ENCODE measurements at places on chromosomes 12 and 14. TPM values are rescaled to one million over a fixed set of nuclear protein-coding genes. Genes with fewer than 3 reads are reported as not detected.
A peak's percentile ranks its signal among the peaks of the same experiment; 100 is the strongest.

The IGF1 gene
- 1.6 TPM for total RNA-seq

The TMCC3 gene
- total RNA-seq: 0.83 TPM

The SMIM41 gene
- not detected for total RNA-seq

The RNASE4 gene
- 1.0 TPM for total RNA-seq

The CACNA2D4 gene
- total RNA-seq: 8.0 TPM

The CCDC196 gene
- not detected for total RNA-seq

The DCN gene
- total RNA-seq: not detected

The PTPRO gene
- total RNA-seq: 3.7 TPM

The TROAP gene
- 73.8 TPM for total RNA-seq

The TMEM19 gene
- 17.0 TPM for total RNA-seq

DNA sequence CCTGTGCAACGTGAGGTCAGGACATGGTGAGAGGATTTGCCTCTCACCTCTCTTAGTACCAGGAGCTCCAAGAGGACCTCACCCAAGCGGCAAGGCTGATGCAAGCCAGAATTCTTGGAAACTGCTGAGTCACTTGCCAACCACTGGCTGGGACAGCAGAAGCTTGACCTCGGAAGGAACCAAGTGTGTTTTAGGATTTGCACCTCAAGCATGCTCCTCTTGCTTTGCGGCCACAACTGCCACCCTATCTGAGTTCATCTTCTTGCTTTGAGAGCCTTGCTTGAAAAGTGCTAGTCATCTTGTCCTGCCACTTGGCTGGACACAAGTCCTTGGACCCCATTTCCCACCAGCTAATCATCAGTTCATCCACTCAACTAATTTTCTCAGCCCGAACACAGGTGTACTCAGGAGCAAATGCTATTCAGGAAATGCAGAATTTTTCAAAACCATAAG, 195.8 kb downstream of the SLC25A21 start:
- no peaks in the 10 kb centered on the region for H3K36me3 ChIP-seq
- no peak overlapping the region for H3K27ac ChIP-seq
- no peaks in the 10 kb centered on the region for H3K27me3 ChIP-seq

GRCh38 chr12:10031771-10032175, 1.3 kb downstream of the CLEC9A start:
- no peak overlapping the region for H3K27ac ChIP-seq
- H3K36me3 ChIP-seq: no peaks in the 10 kb centered on the region
- H3K27me3 ChIP-seq: peaks cover 19% of the 10 kb centered on the region
- DNase-seq: no peak

DNA sequence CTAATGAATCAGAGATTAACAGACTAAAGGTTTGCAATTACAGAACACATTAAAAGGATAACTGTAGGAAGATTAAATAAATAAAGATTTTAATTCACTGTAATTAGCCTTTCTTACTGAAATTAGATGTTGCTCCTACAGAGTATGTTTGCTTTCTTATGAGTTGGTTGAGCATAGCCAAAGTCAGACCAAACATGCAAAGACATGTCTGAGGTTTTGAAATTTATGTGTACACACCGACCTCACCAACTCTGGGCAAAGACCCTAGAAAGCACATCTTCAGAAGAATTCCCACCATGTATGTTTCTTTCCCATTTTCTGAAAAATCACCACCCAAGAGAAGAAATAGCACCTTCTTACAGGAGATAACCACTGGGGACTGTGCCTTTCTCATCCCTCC, 159.2 kb downstream of the PAX9 start:
- H3K27me3 ChIP-seq: no peaks in the 10 kb centered on the region
- no peak for DNase-seq
- H3K4me1 ChIP-seq: no peaks in the 10 kb centered on the region
- no peak overlapping the region for H3K27ac ChIP-seq
- no peak overlapping the region for H3K4me3 ChIP-seq
- no peaks in the 10 kb centered on the region for H3K36me3 ChIP-seq

DNA sequence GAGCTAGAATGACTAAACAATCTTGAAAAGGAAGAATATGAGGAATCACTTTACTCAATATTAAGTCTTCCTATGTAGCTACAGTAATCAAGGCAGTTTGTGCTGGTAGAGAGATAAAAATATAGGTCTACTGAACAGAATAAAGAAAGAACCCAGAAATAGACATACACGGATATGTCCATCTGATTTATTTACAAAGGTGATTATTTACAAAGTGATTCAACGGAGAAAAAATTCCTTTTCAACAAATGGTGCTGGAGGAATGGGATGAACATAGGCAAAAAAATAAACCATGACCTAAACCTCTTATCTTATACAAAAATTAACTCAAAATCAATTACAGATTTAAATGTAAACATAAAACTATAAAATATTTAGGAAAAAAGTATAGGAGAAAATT, 36.6 kb downstream of the TAOK3 start:
- H3K4me1 ChIP-seq: peaks cover 7% of the 10 kb centered on the region
- H3K36me3 ChIP-seq: peaks cover 33% of the 10 kb centered on the region
- DNase-seq: no peak
- H3K4me3 ChIP-seq: no peak overlapping the region
- no peak overlapping the region for H3K27ac ChIP-seq

DNA sequence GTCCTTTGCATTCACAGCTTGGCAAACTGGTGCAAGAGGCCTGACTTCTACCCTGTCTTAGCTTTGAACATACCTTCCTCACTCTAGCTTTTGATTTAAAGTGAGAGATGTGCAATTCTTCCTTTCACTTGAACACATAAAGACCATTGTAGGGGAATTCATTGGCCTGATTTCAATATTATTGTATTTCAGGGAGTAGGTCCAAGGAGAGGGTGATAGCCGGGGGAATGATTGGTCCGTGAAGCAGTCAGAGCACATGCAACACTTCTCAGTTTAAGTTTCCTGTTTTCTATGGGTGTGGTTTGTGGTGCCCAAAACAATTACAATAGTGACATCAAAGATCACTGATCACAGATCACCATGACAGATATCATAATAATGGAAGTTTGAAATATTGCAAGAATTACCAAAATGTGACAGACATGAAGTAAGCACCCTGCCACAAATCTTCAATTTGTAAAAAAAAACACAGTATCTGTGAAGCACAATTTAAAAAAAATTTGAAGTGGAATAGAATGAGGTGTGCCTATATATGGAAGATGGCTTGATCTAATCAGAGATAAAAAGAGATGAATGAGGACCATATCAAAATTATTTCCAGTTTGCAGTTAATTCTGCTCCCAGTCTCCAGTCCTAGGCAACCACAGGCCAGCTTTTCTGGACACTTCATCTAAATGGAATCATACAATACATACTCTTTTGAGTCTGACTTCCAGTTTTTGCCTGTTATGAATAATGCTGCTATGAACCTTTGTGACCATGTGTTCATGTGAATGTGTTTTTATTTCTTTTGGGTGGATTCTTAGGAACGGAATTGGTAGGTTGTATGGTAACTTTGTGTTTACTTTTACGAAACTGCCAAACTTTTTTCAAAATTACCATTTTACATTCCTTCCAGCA, 23.2 kb downstream of the BORCS5 start:
- peak overlapping the region; percentile 36 for H3K4me3 ChIP-seq
- peaks cover 47% of the 10 kb centered on the region for H3K36me3 ChIP-seq
- peaks cover 36% of the 10 kb centered on the region for H3K4me1 ChIP-seq

- H3K4me1 ChIP-seq: peaks cover 3% of the 10 kb centered on the region
- peaks cover 8% of the 10 kb centered on the region for H3K36me3 ChIP-seq
- no peaks in the 10 kb centered on the region for H3K27me3 ChIP-seq
- no peak for DNase-seq
- H3K4me3 ChIP-seq: no peak overlapping the region
These were observed 25.7 kb downstream of the CHGA start for GRCh38 chr14:92948647-92949046.

- peaks cover 13% of the 10 kb centered on the region for H3K4me1 ChIP-seq
- no peak for DNase-seq
- H3K4me3 ChIP-seq: no peak overlapping the region
- no peaks in the 10 kb centered on the region for H3K27me3 ChIP-seq
These were observed 14.2 kb downstream of the APPL2 start for GRCh38 chr12:105221583-105222283.

- no peaks in the 10 kb centered on the region for H3K36me3 ChIP-seq
- no peak overlapping the region for H3K27ac ChIP-seq
- no peak overlapping the region for H3K4me3 ChIP-seq
- DNase-seq: no peak
- H3K27me3 ChIP-seq: peaks cover 82% of the 10 kb centered on the region
These were observed 2.4 kb upstream of the KRT7 start for GRCh38 chr12:52230364-52231281.

DNA sequence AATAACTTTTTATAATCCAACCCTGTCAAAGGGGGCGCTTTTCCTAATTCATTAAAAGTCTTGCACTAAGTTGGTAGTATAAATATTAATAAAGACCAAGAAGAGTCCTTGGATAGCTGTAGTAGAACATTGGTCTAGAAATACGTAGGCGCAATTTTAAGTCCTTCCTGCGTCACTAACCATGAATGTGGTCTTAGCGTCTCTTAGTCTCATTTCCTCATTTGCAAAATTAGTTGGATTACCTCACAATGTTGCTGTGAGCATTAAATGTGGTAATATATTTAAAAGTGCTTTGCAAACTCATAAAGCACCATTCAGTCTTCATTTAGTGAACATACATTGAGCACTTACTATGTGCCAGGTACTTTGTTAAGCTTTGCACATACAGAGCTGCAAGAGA, 149.7 kb downstream of the AEBP2 start:
- no peaks in the 10 kb centered on the region for H3K4me1 ChIP-seq
- H3K27me3 ChIP-seq: no peaks in the 10 kb centered on the region
- no peak overlapping the region for H3K4me3 ChIP-seq
- peaks cover 9% of the 10 kb centered on the region for H3K36me3 ChIP-seq

DNA sequence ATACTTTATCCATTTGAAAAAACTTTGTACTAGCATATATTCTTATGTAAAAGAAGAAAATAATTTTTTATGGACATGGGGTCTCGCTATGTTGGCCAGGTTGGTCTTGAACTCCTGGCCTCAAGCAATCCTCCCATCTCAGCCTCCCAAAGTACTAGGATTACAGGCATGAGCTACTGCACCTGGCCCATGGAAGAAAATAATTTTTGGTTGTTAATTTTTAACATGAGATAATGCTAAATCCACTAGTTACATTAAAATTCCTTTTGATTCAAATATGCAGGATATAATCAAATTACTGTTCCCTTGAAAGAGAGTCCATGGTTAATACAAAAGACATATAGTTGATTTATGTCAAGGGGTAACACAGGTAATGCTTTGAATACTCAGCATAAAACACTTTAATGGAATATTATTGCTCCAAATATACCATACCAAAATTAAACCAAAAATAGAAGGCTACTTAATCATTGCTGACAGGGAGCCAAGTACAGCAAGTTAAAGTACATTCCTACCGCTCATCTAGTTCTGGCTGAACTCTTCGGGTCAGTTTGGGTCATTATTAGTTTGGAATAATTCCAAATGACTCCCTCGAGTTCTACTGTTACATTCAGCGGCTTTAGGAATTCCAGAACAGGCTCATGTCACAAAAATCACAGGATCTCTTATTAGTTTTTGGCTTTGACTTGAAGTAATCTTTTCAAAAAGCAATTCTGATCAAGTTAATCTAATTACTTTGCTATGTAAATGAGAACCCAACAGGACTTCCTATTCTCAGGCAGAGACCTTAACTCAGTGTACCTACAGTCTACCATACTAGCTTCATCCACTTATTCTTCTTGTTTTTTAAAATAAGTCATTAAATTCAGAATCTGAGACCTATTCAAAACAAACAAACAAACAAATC, 6.1 kb downstream of the SOS2 start:
- no peak overlapping the region for H3K4me3 ChIP-seq
- H3K4me1 ChIP-seq: peaks cover 28% of the 10 kb centered on the region
- H3K36me3 ChIP-seq: peaks cover 18% of the 10 kb centered on the region
- no peak overlapping the region for H3K27ac ChIP-seq
- no peak for DNase-seq

- no peak overlapping the region for H3K4me3 ChIP-seq
- H3K4me1 ChIP-seq: no peaks in the 10 kb centered on the region
- no peaks in the 10 kb centered on the region for H3K27me3 ChIP-seq
- no peak for DNase-seq
These were observed 37.2 kb upstream of the RMST start for GRCh38 chr12:97425380-97425779.

DNA sequence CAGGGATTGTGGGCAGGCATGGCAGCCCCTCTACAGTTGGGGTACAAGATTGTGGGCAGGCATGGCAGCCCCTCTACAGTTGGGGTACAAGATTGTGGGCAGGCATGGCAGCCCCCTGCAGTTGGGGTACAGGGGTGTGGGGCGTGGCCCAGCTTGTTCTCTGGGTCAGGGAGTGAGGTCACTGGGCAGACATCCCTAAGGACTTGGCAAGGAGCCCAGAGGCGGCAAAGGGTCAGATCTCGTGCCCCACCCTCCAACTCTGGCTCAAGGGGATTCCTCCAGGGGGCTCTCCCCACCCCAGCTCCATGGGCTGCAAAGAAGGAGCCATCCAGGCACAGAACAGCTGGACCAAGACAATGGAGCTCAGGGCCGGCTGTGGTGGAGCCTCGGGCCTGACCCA, 25.8 kb upstream of the NUDT14 start:
- peaks cover 11% of the 10 kb centered on the region for H3K4me1 ChIP-seq
- no peak overlapping the region for H3K27ac ChIP-seq
- H3K36me3 ChIP-seq: no peaks in the 10 kb centered on the region
- no peak overlapping the region for H3K4me3 ChIP-seq
- no peak for DNase-seq

DNA sequence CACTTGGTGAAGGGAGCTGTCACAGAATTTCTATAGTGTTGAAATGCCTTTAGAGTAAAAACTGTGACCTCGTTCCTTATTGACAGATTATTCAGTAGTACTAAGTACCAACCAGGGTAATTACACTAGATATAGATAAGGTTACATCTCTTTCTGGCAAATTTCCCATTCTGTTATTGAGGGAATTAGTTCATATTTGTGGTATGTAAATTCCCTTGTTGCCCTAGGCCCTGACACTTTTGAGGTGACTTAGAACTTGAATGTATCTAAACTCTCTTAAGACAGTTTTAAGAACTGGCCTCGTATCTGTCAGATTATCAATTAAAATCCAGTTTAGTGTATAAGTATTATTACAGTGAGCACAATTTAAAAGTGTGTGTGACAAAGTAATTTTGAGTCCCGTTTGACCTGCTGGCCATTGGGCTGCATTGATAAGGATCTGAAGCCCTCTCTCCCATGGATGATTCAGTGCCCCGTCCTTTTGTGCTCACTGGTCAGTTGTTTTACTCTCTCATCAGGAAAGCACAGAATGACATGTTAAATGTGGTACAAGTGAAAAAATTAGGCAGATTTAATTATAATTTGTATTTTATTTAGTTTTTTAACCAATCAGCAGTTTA, 123.2 kb downstream of the GPR135 start:
- DNase-seq: no peak
- H3K36me3 ChIP-seq: peaks cover 20% of the 10 kb centered on the region

DNA sequence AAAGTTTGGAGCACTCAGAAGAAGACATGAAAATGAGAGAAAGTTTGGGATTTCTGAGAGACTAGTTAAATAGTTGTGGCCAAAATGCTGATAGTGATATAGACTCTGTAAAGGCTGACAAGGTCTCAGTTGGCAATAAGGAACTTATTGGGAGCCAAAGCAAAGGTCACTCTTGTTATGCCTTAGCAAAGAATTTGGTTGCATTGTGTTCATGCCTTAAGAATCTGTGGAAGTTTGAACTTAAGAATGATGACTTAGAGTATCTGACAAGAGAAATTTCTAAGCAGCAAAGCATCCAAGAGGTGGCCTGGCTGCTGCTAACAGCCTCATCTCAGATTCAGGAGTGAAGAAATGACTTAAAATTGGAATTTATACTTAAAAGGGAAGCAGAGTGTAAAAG, 113.8 kb downstream of the PIK3C2G start:
- H3K4me3 ChIP-seq: no peak overlapping the region
- DNase-seq: no peak
- no peaks in the 10 kb centered on the region for H3K36me3 ChIP-seq
- H3K4me1 ChIP-seq: no peaks in the 10 kb centered on the region
